ENCODE measurements at places on chromosomes 5 and 9.

DNA sequence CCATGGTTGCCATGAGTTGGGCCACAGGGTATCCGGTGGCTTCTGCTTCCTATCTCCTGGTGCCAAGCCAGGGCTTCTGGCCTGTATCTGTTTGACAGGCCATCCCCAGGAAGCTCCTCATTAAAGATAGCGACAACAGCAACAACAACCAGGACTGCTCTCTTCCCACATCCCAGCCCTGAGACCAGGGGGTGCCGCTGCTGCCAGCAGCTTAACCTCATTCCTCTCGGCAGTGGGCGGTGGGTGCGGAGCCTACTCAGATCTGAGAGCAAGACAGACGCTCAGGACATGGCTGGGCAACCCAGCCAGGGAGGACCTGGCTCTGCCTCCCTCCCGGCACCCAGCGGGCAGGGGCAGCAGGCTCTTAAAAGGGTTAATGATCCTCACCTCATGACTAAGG lies 98.3 kb downstream of the PSD2 start:
- DNase-seq: no peak

GRCh38 chr5:71693828-71694427 lies 25.1 kb upstream of the CARTPT start:
- DNase-seq: no peak

DNA sequence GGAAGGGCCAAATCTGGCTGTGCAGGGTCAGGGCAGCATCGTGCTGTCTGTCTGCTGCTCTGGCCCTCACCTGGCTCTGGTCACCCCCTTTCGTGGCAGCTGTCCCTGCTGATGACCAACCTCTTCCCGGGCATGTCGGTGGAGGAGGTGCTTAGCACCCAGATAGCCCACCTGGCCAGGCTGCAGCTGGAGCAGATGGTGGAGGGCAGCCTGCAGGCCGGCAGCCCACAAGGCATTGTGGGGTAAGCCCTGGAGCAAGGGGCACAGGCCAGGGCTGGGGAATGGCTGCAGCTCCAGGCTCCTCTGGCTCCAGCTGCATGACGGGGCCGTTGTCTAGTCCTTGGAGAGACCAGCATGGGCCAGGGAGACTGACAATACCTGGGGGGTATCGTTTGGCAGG lies 8.2 kb downstream of the TOR2A start:
- no peak for DNase-seq

DNA sequence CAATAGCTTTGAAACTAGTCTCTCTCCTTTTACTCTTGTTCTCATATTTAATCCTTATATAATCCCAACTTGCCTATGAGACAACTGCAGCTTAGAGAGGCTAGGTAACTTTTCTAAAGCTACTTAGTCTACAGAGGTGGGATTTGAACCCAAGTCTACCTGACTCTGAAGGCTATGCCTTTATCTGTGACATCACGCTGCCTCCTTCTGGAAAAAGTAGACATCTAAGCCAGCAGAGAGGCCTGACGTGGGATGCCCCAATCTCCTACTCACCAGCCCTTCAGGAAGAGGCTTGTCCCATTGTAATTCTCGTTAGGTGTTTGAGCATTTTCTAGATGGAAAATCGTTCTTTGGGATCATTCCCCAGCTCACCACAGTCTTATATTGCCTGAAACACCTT lies 167.5 kb downstream of the HSPA4 start:
- DNase-seq: no peak

GRCh38 chr9:13719446-13719845 lies 440.0 kb upstream of the MPDZ start:
- DNase-seq: no peak

DNA sequence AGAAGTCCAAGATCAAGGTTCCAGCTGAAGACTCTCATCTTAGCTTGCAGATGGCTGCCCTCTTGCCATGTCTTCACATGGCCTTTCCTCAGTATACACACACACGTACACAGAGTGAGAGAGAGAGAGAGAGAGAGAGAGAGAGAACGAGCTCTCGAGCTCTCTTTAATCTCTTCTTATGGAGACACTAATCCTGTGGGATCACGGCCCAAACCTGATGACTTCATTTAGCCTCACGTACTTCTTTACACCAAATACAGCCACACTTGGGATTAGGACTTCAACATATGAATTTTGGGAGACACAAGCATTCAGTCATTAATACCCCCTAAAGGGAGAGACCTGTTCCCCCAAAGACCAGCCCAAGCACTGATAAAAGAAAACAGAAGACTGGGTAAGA lies 42.8 kb downstream of the SIL1 start:
- DNase-seq: no peak

DNA sequence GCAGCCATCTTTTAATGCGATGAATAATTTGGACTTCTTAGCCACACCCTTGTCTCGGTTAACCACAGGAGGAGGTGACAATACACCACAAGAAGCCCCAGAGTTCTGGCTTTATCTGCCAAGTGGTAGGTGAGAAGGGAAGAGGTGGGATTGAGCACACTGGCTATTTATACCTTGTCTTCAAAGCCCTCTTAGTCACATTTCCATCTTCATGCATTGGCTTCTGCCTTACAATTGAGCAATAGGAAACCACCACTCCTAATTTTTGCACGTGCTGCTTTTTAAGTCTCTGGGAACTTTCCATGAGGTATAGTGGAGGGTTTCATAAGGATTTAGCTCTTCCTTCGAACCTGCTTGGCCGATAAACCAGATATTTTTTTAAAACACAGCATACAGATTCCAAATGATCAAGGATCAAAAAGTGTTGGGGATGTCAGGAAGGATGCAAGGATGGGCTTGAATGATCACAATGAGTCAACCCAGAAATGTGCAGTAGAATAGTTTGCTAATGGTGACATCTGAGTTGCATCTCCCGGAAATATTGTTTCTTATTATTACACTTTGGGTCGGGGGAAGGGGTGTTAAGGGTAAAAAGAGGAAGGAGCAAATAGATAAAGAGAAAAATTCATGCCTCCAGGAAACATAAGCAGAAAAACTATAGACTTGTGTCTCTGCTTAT lies 25.5 kb downstream of the PLAC8L1 start:
- peak; percentile 65 for DNase-seq

DNA sequence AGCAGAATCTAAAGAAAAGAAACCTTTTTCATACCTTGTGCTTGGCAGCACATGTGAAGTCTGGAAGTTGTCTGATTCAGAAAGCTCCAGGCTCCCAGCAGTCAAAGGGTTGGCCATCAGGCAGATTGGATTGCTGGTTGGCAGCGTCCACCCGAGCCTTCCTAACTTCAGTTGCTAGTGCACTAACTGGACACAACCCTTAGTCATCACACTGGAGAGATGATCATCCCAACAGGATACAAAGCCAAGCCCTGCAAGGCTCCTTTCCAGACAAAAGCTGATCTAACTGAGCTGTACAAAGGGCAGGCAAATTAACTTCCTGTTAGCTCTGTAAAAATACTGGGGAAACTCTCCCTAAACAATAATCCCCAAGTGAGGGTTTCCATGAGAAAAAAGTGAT lies 185.6 kb downstream of the SNX18 start:
- DNase-seq: no peak

- no peak for DNase-seq
Observed at GRCh38 chr5:13246053-13246452, 698.4 kb downstream of the DNAH5 start.

- no peak for DNase-seq
Observed at GRCh38 chr5:91867799-91868198, 484.7 kb upstream of the ARRDC3 start.

GRCh38 chr9:118882684-118883083 lies 486.6 kb downstream of the BRINP1 start:
- no peak for DNase-seq

DNA sequence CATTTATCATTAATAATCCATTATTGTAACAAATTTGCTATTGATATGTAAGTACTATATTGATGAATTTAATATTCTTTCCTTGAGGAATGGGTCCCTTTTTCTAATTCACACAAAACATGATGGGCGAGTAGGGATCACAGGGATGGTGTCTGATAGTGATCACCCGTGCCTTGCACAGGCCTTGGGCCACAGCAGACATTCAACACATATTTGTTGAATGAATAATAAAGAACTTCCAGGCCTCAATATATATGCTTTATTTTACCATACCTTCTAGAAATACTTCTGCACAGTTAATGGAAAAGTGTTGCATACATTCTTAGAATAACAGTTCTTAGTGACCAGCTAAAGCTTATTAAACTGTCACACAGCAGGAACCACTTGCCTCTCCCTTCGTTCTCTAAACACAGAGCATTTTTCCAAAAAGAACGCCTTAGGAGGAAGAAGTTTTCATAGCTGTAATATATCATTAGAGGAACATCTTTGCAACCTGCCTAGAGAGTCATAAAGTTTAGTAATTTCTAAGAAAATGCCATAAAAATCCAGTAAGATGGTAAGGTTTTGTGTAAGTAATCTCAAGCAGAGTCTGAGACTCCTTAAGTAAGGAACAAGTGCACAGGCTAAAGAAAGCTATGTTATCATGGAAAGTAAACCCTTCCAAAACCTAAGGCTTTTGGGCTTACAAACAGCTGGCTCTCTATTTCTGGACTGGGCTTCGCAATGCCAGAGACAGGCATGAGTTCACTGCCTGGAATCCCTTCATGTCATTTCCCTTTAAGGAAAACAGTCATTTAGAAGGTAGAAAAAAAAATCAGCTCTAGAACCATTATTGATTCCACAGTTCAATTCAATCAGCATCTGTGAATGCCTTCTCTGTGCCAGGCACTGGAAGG lies 17.7 kb downstream of the TTLL11 start:
- DNase-seq: no peak

DNA sequence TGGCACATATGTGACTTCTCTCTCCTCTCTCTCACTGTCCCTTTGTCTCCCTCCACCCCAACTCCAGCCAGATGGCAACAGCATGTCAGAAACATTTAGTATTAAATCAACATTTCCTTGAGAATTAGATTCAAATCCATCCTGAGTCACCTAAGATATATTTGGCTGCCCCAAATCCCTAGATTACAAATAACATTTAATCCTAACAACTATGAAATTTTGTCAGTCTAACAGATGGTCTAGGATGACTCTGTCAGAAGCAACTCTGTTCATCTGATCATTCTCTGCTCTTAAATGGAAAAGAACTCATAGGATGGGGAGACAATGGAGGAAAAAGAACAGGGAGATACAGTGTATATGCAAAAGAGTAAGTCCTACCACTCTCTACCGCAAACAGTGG lies 201.2 kb downstream of the TSSK1B start:
- no peak for DNase-seq

Data from Jurkat, Clone E6-1 (cell line).